ENCODE measurements at places on chromosomes 13 and 19. TPM values are rescaled to one million over a fixed set of nuclear protein-coding genes. Genes with fewer than 3 reads are reported as not detected.

DNA sequence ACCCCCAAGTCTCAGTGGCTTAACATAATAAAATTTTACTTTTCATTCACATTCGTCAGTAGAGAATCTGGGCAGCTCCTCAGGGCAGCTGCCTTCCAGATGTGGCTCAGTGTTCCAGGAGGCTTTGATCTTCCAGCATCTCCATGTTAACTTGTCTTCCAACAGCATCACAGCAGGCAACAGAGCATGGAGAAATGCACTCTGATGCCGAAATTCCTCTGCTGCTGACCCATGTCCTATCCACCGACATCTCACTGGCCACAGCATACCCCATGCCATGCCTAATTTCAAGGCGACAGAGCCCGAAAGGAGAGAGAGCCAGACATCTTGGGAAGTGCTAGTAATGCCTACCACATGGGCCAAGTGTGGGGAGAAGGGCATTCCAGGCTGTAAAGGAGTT, 64.9 kb upstream of the MEDAG start:
- DNase-seq, result peak; percentile 49

- DNase-seq, result peak; percentile 74
Measured at GRCh38 chr13:24727731-24728601, 36.0 kb upstream of the RNF17 start.

DNA sequence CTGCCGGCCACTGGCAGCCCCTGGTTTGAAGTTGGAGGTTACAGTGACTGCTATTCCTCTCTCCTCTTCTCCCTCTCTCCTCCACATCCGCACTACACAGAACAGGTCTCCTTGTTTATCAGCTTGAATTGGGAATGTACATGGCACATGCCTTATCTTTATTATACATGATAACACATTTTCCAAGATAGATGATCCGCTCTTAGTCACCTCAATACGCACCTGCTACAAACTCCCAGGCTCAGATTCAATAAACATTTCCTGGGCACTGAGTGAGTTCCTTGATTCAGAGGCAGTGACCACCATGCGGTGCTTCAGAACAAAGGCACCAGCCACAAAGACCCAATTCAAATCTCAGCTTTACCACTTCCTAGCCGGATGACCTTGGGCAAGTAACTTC, 227.7 kb downstream of the TSHZ3 start:
- DNase-seq, result no peak

- no peak for DNase-seq
Measured at GRCh38 chr19:55667958-55668357, 7.1 kb upstream of the EPN1 start.

DNA sequence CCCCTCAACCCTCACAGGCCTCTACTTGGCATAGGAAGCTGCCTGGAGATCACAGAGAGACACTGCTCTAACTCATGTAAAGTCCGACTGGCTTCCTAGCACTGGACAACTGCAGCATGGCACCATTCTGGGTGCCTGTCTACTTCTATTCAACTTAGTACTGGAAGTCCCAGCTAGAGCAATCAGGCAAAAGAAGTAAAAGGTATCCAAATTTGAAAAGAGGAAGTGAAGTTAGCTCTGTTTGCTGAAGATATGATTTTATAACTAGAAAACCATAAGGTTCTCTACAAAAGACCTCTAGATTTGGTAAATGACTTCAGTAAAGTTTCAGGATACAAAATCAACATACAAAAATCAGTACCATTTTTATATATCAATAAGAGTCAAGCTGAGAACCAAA, 1017.6 kb downstream of the PCDH9 start:
- no peak for DNase-seq

GRCh38 chr19:1357531-1358109, 26.1 kb upstream of the NDUFS7 start:
- no peak for DNase-seq

GRCh38 chr13:64429691-64430090, 2800.4 kb downstream of the PCDH9 start:
- DNase-seq, result no peak

- no peak for DNase-seq
Measured at GRCh38 chr13:38684714-38685113, 2.2 kb upstream of the FREM2 start.

GRCh38 chr13:21050288-21051197, 10.8 kb downstream of the LATS2 start:
- DNase-seq, result no peak

DNA sequence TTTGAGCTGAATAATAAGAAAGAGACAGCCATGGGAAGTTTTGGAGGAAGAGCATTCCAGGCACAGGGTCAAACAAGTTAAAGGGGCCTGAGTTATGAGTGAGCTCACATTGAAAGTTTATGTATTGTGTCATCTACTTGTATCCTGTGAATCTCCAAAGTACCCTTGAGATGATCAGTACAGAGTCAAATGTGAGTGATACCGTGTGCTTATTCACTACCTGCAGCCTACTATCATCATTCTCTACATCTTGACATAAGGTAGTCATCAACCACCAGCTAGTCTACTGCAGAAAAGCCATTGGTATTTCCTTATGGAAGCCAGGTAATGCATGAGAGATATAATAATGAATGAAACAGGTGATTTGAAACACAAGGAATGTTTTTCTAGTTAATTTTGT, 3.0 kb upstream of the KCTD12 start:
- DNase-seq, result no peak

GRCh38 chr19:7554990-7555864, 19.7 kb downstream of the PNPLA6 start:
- no peak for DNase-seq

DNA sequence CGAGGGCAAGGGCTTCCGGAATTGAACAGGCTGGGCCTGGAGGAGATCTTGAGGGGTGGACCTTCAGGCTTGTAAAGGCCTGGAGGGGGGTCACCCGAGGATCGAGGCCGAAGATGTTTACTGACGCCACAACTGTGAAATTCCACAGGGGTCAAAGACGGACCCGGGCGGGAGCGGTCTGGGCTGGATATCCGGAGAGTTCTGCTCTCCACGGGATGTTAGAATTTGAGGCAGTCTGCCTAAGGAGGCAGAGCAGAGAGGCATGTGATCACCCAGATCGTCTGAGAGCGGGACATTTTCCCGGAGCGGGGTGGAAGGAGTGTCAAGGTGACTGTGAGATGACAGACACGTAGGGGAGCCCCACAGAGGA, 13.2 kb downstream of the KLHL26 start:
- peak; percentile 71 for DNase-seq

- DNase-seq, result no peak
Measured at GRCh38 chr19:5588906-5589676, 21.3 kb upstream of the TINCR start.

- no peak for DNase-seq
Measured at GRCh38 chr13:102779436-102780159, 6.0 kb upstream of the TEX30 start.

GRCh38 chr19:7623725-7624603, 5.4 kb downstream of the XAB2 start:
- DNase-seq, result no peak

- peak; percentile 78 for DNase-seq
Measured at GRCh38 chr19:47512183-47512947, 2.5 kb downstream of the NAPA start.

DNA sequence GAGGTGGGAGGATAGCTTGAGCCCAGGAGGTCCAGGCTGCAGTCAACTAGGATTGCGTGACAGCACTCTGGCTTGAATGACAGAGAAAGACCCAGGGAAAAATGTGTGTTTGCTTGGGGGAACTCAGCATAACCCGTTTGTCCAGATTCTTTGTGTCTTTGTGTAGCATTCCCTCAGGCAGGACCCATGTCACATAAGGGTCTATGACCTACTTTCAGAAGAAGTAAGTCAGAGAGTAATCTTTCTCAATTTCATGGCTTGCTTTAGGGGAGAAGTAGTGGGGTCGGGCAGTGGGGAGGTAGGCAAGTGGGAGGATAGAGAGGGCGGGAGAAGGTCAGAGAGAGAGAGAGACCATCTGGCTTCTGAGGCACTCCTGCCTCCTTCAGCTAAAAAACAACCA, 11.9 kb upstream of the PSPC1 start:
- DNase-seq, result no peak

DNA sequence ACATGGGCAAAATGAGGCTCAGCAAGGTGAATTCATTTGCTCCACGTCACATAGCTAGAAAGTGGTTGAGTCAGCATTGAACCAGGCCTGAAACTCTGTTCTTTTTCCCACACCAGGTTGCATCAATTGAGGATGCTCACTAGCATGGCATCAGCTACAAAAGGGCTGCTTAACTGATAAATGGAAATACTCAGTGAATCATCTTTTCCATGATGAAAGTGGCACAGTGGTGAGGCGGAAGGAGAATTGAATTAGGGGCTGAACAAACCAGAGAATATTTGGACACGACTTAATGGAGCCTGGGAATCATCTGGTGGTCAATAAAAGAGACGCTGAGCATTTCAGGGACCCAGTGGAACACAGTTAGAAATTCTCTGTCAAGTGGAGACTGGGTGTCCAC, 320.1 kb upstream of the MAB21L1 start:
- no peak for DNase-seq

DNA sequence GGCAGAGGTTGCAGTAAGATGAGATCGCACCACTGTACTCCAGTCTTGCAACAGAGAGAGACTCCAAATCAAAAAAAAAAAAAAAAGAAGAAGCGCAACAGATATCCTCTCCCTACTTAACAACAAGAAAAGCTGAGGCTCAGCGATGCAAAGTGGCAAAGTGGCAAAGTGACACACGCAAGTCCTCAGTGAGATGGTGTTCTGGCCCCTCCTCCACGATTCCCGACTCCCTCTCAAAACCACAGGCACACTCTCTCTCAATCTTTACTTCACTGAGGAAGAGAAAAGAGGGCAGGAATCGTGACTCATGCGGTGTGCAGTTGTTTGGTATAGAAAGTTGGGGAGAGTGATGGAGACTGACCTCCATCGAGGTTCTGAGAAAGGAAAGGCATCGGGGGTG, 12.6 kb downstream of the FFAR2 start:
- no peak for DNase-seq

- DNase-seq, result no peak
Measured at GRCh38 chr13:27415116-27415515, 9.3 kb upstream of the GTF3A start.

DNA sequence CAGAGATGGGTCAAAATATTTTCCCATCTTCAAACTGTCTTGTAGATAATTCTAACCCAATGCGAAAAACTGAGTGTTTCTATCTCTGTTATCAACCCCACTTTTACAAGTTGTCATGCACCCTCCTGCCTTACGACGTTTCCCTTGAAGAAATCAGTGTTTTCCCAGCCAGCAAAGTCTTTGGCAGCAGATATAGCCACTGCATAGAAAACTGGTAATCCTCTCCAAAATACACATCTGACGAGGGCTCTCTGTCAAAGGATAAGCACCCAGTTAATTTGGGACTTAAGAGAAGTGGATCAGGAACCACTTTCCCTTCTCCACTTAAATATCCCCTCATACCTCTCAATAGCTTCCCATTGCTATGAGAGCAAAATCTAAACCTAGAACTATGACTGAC, 351.9 kb upstream of the MIR17HG start:
- no peak for DNase-seq

DNA sequence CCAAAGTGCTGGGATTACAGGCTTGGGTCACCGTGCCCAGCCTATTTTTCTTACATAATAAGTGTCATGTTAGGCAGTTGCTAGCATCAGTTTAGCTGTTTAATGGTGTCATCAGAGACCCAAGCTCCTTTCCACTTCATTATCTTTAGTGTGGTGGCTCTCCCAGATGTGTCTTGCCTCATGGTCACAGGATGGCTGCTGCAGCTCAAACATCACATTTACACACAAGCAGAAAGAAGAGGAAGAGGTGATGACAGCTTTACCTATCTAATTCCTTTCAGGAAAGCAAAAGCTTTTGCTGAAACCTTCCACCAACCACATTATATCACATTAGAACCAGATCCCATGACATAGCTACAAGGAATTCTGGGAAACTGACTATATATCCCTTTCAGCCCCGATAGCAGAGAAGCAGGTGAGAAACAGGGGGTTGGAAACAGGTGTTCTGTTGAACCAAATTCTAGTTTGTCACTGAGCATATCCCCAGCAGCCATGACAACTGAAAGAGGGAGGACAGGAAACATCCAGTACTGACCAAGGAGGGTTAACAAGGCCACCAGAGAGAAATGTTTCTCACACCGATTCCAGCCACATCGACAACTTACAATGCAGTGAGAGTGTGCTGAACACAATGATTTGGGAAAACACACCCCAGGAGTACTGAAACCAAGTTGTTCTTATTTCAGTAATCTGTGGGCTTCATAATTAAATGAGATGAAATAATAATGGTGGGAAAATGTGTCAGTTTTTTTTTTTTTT, 617.0 kb downstream of the UQCRFS1 start:
- no peak for DNase-seq

DNA sequence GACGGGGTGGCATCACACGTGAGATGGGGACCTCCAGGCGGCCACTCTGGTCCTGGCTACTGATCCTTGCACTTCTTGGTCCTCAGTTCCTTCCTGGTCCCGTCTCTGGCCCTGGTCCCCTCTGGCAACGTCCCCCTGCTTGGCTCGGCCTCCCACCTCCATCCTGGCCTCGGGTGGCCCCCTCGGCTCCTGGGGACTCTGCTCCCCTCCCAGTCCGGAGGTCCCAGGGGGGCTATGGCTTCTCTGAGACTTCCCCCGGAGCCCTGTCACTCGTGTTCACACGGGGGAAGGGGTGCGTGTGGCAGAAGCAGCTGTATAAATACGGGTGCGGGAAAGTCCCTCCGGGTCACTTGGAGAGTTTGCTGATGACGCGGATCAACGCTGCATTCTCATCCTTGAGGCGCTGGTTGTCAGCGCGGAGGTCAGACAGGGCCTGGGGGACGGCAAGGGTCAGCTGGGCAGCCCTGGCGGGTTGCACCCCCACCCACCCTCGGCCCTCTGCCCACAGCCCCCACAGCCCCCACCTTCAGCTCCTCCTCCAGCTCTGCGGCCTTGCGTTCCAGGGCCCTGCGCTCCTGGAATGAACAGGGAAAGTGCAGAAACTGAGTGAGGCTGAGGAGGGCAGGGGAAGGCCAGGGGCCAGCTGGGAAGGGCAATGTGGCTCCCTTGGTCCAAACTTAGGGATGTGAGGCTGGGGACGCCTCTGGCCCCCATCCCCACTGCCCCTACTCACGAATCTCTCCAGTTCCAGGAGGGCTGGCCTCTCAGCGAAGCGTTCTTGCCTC, 15.6 kb downstream of the EPS8L1 start:
- no peak for DNase-seq

DNA sequence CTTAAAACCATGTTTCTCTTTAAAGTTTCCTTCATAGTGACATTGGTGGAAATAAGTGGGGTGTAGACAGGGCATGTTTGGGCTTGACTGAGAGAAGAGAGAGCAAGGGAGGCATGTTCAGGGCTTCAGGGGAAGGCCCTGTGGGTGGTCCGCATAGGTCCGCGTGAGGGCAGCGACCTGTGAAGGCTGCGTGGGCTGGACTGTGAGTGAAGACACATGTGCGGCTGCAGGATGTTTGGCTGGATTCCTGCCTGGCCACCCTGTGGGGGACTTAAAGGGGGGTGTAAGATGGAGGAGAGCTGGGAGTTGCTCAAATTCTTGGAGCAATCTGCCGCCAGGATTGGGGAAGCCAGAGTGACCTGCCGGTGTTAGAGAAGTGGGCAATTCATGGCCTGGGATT, 23.8 kb upstream of the KLF12 start:
- peak; percentile 8 for DNase-seq

The ZNF737 gene
- polyA plus RNA-seq, result 3.4 TPM

The EPSTI1 gene
- polyA plus RNA-seq, result 10.9 TPM

The ZNF491 gene
- 1.2 TPM for polyA plus RNA-seq

The NOTCH3 gene
- polyA plus RNA-seq, result 3.9 TPM

The HTR2A gene
- 0.01 TPM for polyA plus RNA-seq

The SUPT20H gene
- polyA plus RNA-seq, result 57.5 TPM

The SACS gene
- 41.9 TPM for polyA plus RNA-seq

The HPN gene
- not detected for polyA plus RNA-seq

All from fibroblast of lung (primary cell).